ENCODE measurements at places on chromosomes 3 and 15.

DNA sequence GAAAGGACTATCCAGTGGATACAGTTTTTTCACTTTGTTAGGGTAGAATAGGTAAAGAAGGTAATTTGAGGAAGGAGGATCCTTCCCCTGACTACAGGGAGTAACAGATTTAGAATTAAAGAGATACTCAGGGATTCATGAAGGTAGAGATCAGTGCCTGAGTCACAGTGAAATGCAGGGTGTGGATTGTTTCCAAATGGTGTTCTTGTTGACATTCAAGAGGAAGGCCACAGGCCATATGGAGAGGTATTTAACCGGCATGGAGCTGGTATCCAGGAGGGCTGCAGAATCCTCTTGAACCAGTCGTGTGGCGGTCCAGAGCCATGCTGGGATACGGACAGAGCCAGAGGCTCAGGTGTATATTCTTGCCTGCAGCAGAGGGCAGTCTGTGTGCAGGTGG, 28.2 kb downstream of the GYG1 start:
- no peak for DNase-seq

DNA sequence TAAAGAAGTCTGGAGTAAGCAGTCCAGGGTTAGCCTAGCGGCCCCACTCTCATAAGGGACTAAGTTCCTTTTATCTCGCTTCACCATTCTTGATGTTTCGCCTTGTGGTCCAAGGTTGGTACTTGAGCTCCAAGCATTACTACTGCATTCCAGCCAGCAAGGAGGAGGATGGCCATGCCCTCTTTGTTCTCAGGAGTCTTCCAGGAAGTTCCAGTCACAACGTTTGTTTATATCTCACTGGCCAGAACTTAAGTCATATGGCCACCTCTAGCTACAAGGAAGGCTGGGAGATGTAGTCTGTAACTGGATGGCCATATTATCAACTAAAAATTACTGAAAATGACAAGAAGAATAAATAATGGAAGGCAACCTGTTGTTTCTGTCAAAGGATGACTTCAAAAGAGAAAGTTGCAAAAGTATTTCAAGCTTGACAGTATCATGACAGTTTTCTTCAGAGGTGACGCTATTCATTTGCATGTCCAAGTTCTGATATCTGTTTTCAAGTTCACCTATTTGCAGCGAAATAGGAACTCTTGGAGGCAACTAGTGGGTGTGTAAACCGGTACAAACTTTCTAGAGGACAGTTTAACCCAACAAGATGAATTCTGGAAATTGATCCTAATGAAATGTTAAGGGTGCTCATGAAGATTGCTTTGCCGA, 118.6 kb downstream of the PGPEP1L start:
- peak; percentile 88 for DNase-seq

- no peak for DNase-seq
Measured at GRCh38 chr3:4198491-4198890, 104.7 kb upstream of the SETMAR start.

DNA sequence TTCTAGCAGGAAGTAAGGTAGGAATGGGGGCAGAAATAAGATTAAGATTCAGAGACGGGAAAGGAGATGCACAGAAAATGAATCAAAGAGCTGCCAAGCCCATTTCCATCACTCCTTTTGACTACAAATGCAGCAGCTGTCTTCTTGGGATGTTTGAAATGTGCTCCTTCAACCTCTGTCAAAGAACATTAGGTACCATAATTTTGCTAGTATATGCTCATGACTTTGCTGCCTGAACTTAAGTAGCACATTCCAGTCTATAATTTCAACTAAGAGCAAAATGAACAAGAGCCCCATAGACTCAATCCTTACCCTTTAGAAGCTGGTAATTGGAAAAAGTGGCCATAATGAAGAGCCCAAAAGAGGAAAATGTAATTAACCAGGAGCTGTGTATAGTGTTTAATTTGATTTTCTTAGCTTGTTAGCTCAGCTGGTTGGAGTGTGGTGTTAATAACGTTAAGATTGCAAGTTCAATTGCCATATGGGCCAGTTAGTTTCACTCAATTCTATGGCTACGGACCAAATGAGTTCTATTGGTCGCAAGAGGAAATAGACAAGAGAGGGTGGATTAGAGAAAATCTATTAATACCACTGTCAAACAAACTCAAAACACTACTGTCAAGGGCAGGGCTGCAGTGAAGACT, 349.9 kb downstream of the ZBBX start:
- no peak for DNase-seq

DNA sequence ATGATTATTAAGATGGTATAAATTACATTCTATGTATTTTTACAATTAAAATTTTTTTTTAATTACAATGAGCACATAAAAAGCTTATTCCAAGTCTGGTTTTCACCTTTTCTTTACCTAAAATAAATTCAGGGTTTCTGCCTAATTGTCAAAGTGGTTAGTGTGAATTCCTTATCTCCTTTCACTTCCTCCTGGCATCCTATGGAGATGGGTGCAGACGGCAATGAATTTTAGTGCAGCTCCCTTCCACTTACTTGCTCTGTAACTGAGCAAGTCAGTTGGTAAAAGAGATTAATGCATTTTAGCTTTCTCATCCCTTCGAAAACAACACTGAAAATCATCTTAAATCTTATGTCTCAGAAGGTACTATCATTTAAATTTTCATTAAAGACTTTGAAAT, 13.1 kb downstream of the HDGFL3 start:
- DNase-seq, result no peak

DNA sequence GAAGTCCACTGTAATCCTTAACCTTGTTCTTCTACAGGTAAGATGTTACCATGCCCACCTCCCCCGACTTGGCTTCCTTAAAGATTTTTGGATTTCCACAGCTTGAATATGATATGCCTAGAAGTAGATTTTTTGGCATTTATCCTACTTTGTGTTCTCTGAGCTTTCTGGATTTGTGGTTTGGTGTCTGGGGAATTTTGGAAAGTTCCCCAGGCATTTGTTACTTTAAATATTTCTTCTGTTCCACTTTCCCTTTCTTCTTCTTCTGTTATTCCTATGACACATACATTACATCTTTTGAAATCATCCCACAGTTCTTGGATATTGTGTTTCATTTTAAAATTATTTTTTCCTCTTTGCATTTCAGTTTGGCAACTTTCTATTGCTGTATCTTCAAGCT, 122.1 kb upstream of the TMEM108 start:
- DNase-seq, result peak; percentile 1

DNA sequence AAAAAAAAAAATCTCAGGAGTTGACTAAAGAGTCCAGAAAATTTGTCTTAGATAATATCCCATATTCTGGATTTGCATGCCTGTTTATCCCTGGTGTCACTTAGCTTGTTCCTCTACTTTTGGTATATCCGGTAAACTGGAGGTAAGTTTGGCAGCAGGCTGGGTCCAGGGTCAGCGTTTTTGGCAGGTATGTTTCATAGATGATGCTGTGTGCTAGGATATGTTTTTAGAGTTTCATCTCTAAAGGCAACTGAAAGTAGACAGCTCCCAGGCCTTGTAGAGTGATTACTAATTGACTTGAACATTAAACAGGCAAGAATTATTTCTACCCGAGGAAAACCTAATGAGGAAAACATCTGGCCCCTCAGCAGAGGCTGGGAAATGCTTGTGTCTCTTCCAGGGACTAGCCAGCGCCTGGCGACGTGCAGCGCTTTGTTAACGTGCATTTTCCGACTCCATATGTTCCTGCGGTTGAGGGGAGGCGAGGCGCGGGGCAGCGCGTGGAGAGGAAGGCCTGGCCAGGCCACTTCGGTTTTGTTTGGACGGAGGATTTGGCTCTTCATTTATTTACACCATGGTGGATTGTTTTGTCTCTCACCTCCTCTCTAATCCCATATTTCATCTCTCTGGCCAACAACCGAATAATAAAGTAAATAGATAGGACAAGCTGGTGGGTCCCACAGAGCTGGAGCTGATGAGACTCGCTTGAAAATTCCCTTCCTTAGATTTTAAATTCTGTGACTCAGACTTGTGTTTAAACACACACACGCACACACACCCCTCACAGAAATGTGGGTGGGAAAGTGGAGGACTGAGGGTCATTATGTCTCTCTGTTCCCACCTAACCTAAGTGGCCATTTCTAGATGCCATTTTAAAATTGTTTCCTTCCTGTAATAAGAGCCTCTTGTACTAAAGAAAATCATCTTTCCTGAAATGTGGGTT, 65.3 kb downstream of the ASB7 start:
- peak; percentile 55 for DNase-seq

DNA sequence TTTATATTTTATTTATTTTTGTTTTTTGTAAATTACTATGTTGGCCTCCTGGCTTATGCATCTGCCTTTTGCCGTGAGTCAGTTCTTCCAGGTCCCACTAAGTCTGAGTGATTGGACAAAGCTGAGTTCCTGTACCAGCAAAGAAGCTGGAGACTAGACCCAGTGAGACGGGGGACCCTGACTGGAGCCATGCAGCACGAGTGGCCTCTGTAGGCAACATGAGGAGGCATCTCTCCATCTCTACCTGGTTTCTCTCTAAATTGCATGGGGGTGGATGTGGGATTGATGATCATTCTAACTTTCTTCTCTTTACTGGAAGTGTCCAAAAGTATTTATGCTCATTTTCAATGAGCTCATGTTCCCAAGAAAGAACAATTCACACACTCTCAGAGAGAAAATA, 155.3 kb upstream of the MRPL3 start:
- DNase-seq, result no peak

GRCh38 chr3:38497031-38497430, 891 bp downstream of the EXOG start:
- DNase-seq, result peak; percentile 44

- no peak for DNase-seq
Measured at GRCh38 chr3:55337641-55338180, 149.4 kb downstream of the WNT5A start.

GRCh38 chr3:184240384-184241140, 8.2 kb downstream of the ALG3 start:
- peak; percentile 55 for DNase-seq

DNA sequence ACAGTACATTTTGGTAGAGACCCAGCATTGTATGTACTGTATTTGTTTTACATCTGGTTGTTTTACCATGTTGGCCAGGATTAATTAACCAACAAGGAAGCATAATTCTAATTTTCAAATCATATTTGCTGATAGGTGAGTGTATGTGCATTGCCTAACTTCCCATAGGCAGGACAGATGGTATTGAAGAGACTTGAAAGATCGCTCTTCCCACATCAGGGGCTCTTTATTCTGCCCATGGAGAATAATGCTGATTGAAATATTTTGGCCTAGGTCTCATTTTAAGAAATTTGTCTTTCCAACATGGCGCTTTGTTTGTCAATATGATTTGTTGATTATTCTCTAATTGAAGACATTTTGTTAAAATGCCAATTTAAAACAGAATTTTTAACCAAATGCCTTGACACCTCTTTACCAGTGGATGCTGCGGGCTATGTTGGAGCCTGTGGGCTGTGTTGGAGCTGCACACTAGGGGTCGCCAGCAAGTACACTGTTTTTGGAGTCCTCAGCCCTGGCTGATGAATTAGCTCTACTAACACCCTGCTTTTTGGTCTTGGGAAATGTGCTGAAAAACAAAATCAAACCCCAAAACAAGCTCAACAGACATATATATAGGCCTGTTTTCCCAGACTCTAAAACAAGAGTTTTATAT, 5.3 kb downstream of the P2RY12 start:
- peak; percentile 38 for DNase-seq

DNA sequence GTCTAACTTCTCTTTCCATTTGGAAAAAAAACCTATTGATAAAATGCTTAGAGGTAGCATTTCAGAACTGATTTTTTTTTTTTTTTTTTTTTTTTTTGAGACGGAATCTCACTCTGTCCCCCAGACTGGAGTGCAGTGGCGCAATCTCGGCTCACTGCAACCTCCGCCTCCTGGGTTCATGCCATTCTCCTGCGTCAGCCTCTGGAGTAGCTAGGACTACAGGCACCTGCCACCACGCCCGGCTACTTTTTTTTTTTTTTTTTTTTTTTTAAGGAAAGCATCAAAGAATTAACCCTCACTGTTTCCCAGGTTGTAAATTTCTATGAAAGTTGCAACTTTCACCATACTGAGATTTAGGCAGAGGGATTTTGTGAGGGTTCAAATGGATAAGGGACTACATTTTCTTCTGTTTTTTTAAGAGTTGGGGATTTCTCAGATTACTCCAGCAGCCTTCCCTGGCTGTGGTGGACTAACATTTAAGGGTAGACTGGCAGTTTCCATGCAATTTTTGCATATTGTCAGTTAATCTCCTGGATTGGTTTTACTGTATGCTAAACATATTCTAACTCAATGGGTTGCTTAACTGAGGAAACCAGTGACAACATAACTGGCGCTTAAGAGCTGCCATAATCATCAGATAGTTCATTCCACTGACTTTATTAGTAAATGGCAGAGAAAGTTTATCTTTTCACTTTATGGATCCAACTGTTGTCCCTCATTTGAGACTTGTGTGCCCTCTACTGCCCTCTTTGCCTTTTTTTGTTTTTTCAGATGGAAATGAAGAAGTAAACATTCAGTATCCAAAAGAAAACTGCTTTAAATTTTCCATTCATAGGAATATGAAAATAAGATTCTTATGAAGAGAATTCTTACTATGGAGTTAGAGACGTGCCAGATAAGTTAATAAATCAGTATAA, 93.7 kb downstream of the NPTN start:
- no peak for DNase-seq

- peak; percentile 29 for DNase-seq
Measured at GRCh38 chr3:55402886-55403609, 84.1 kb downstream of the WNT5A start.

- DNase-seq, result no peak
Measured at GRCh38 chr3:56351537-56351936, 116.7 kb downstream of the ERC2 start.

DNA sequence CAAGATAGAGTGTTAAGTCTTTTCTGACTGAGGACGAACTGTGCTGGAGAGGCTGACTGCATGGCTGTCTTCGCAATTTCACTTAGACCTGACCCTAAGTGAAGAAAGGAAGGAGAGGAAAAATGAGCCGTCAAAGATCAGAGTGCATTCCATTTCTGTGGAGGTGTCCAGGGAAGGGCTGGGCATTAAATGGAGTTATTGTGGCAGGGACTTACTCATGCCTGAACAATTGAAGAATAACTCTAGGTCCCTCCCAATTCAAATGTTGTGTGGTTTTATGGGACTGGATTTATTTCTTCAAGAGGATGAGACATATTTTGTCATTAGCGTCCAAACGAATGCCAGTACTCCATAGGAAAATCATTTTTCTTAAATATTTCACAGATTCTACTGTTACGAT, 187.3 kb upstream of the CFAP20DC start:
- DNase-seq, result no peak

DNA sequence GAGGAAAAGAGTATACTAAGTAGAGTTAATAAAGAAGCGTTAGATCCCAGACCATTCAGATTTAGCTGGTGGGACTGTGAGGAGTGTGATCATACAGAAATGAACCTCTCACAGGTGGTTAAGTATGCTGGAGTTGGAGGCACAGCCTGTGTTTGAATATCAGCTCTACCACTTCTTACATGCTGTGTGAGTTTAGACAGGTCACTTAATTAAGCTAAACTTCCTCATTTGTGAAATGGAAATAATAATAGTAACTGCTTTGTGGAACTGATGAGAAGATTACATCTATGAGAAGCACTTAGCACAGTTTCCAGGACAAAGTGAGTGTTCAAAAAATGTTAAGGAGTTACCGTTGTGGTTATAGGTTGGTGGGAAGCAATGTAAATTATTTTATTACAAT, 8.4 kb downstream of the ACP3 start:
- no peak for DNase-seq

GRCh38 chr3:71062037-71062932, 521.2 kb downstream of the FOXP1 start:
- DNase-seq, result peak; percentile 48
